ENCODE measurements at places on chromosomes 7 and 10.

DNA sequence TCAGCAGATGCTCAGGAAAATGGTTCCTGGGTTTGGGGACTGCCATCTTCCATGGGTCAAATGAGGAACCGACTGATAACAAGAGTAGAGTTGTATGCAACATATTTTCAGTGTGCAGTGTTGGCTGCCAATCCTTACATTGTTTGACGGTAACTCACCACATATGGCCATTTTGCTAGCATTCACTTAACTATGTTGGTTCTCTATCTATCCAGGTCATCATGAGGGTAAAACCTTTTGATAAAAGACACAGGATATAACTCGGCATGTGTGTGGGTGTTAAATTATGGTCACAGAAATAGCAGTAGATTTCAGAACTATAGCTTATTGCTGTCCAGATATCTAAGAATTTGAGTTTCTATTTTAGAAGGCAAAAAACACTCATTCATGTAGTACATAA, 140.7 kb upstream of the AOAH start:
- no peak for DNase-seq

DNA sequence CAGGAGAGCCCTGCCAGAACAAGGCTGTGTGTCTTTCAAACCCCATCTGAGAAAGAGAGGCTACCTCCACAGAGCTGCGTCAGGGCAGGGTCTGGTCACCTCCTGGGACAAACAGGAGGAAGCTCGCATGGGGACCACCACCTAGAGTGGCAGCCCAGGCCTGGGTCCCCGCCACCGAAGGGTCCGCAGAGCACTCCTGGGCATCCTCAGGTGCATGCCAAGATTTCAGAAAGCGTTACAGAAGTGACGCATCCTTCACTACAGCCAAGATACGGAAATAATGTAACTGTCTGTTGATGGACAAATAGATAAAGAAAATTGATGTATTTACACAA, 42.6 kb downstream of the GSDME start:
- DNase-seq = no peak

DNA sequence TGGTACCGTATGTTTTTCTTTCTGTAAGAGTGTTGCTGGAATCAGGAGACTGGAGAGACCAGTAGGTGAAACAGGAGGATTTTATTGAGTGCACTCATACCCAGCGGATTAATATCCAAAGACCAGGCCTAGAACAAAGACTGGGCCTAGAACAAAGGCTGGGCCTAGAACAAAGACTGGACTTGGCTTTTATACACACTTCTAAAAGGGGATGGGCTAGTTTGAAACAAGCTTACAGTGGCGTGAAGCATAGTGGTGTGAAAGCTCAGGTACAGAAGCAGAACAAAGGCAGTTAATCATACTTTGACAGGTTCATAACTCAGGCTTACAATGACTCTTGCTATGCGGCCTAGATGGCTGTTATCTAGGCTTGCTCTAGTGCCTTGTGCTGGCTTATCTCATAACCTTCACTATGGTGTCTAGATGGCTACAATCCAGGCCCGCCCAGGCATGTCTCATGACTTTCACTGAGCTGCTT, 67.7 kb downstream of the TRIM24 start:
- no peak for DNase-seq

- DNase-seq = no peak
These were observed 61.0 kb downstream of the DIP2C start for GRCh38 chr10:628386-629045.

- no peak for DNase-seq
These were observed 150.3 kb upstream of the NRP1 start for GRCh38 chr10:33484787-33485186.

DNA sequence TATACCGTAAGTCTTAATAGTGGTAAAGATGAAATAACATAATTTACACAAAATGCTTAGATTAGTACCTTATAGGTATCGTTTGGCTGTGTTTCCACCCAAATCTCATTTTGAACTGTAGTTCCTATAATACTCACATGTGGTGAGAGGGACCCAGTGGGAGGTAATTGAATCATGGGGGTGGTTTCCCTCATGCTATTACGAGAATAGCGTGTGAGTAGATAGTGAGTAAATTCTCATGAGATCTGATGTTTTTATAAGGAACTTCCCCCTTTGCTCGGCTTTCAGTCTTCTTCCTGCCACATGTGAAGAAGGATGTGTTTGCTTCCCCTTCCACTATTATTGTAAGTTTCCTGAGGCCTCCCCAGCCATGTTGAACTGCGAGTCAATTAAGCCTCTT, 426.3 kb upstream of the POT1 start:
- DNase-seq = no peak

DNA sequence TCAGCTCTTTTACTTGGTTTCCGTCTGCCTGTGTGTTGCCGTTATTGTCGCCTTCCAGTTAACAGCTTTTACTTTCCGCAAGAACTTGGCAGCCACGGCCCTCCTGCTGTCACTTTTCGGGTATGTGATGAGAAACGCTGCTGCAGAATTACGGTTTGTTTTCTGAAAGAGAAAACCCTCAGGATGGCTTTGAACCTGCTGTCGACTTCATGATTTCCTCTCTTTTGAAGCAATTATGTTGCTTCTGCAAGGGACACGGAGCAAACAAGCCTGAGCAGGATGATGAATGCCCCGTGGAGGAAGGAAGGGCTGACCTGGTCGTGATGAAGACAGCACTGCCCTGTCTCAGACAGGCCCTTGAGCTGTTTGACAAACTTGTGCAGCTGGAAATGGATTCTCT, 339.8 kb downstream of the ABCA13 start:
- no peak for DNase-seq

- no peak for DNase-seq
These were observed 630.0 kb upstream of the GRM3 start for GRCh38 chr7:86013662-86014061.

DNA sequence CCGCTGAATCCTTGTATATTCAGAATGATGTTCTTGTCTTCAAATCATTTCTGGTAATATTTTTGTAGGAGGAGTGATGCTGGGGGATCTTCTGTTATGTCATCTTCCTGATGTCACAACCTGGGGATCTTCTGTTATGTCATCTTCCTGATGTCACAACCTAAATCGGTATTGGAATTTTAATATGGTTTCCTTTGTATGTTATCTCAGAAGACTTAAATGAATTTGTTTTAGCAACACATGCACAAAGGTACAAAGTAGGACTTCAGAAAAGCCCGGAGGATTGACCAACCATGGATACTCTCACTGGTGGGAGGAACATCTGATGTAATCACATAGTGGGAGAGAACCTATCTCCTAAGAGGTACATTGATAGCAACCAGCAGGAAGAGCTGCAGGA, 9.1 kb upstream of the AOAH start:
- no peak for DNase-seq

DNA sequence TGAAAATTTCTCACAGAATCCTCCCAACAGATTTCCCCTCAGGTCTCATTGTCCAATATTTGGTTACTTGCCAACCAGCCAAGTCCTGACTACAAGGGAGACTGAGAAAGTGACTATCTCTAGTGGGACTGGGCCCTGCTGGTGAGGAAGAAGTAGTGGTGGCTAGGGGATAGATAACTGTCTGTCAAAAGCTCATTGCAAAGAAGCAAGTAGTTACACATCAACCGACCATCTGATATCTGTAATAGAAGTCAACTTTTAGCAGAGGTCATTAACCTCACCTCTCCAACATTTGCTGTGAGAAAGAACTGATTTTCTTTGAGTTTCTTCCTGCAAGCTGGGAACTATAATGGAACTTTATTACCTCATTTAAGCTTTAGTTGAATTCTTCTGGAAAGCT, 15.2 kb downstream of the STAMBPL1 start:
- no peak for DNase-seq

DNA sequence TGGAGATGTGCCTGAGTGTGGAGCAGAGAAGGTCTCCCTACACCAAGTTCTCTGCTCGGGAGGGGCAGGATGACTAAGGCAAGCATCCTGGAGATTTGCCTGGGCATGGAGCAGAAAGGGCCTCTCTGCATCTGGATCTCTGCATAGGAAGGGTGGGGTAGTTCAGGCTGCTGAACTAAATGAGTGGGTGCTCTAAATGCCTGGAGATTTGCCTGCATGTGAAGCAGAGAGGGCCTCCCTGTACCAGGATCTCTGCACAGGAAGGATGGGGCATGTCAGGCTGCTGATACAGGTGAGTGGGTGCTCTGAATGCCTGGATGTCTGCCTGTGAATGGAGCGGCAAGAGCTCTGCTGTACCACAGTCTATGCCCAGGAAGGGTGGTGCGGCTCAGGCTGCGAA, 680.7 kb downstream of the SUGCT start:
- no peak for DNase-seq

DNA sequence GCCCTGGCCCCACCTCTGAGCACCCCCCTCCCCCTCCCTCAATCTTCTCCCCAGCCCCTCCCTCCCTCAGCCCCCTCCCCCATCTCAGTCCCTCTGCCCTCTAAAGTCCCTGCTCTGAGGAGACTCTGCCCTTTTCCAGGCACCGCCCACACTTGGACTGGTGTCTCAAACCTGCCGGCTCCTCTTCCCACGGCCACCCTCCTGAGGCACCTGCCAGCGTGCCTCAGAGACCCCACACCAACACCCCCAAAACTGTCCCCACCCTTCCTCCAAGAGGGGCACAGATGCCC, 34.6 kb upstream of the HSPB1 start:
- DNase-seq = no peak

GRCh38 chr7:104206841-104207240, 972 bp downstream of the ORC5 start:
- no peak for DNase-seq

- no peak for DNase-seq
These were observed 131.1 kb upstream of the CDK1 start for GRCh38 chr10:60646966-60647796.

GRCh38 chr10:82464966-82465365, 590.0 kb downstream of the NRG3 start:
- no peak for DNase-seq

GRCh38 chr10:46175831-46176230, 111.0 kb upstream of the ANTXRL start:
- DNase-seq = no peak

- DNase-seq = no peak
These were observed 27.3 kb upstream of the ANK3 start for GRCh38 chr10:60417024-60417423.

- peak; percentile 44 for DNase-seq
These were observed 180.6 kb downstream of the SEMA3E start for GRCh38 chr7:83468251-83468739.

DNA sequence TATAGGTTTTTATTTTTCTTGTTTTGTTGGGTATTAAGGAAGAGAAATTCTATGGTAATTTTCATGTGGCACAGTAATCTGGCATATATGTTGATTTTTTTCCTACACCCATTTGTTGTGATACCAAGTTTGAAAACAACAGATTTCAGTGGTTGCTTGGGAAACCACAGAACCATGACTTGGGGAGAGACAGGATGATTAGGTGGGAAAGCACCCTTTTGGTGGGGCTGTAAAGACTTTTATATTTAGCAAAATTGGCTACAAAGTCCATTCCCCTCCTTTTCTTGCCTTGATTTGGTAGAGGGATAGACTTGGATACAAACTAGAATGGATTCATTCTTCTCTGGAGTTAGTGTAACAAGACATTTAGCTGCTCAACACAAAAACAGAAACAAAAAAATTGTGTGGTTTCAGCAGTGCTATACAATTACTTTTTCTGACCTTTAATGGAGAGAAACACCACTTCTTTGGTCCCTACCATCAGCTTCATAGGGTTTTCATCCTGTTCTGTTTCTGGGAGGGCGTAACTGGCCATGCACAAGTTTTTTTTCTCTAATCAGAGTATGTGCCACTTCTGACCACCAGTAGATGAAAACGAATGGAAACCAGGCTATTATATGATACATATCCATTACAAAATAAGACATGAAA, 52.7 kb downstream of the FIGNL1 start:
- DNase-seq = no peak

- DNase-seq = no peak
These were observed 338 bp downstream of the SDK1 start for GRCh38 chr7:3301449-3301731.

GRCh38 chr10:21364196-21365114, 161.0 kb downstream of the SKIDA1 start:
- DNase-seq = no peak

- no peak for DNase-seq
These were observed 60.2 kb downstream of the SMURF1 start for GRCh38 chr7:99083733-99084132.

DNA sequence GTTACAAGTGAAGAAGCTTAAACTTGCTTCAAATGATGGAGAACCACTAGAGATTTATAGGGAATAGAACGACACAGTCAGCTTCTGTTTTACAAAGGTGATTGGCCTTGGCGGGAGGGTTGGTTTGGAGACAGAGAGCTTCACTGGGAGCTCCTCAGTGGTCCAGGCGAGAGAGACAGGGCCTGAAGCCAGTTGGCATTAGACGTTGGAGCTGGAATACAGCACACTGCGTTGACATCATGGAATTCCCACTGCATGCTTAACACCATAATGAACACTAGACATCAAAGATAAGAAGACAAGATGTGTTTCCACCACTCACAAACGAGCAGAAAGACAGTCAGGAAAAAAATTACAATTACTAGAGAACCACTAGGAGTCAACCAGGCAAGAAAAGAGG, 67.8 kb downstream of the TBXAS1 start:
- no peak for DNase-seq

DNA sequence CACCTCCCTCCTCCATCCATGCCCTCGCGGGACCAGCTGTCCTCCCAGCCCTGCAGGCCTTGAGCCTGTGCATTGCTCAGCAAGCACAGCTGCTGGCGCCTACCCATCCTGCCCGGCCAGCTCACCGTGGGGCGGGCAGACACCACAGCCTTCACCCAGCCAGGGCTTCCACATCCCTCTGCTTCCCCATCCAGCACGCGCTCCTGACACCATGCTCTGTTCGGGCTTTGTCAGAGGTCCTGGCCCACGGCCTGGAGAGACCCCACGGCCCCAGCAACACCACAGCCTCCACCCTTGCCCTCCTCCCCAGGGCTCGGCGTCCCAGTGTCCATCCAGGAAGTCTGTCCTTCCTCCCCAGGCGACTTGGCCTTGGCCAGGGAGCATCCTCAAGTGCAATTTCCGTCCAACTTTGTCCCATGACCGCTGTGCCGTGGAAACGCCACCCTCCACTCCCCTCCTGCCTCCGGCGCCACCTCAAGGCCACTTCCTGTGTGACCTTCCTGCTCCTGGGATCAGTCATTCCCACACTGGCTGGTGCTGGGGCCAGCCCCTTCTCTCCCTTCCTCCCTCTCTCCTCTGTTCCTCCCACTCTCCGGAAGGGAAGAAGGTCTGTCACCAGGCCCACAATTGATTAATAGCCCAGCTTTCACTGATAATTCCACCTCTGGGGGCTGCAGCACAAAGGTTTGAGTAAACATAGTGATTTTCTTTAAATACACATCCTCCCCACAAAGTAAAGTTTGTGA, 71.5 kb upstream of the SMNDC1 start:
- no peak for DNase-seq

DNA sequence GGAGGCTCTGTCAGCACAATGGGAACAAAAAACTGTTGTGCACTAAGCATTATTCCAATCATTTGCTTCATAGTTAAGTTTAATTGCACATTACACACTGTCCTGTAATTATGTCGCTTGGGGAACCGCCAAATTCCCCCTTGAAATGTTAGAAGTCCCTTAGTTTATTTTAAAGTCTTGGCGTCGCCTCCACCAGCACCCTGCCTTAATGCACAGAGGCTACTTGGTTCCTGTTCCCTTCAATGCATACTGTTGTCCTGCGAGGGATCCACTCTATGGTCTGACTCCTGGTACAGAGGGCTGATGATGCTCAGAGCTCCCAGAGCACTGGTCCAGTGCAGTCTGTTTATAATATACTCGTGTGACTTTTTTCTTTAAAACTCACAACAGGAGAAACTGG, 330.7 kb downstream of the ELMO1 start:
- DNase-seq = peak; percentile 42

Measured in NCI-H2081 treated with DMSO at 0.1 percent for 48 hours (cell line).